ENCODE measurements at places on chromosomes 12 and 14. TPM values are rescaled to one million over a fixed set of nuclear protein-coding genes. Genes with fewer than 3 reads are reported as not detected.

DNA sequence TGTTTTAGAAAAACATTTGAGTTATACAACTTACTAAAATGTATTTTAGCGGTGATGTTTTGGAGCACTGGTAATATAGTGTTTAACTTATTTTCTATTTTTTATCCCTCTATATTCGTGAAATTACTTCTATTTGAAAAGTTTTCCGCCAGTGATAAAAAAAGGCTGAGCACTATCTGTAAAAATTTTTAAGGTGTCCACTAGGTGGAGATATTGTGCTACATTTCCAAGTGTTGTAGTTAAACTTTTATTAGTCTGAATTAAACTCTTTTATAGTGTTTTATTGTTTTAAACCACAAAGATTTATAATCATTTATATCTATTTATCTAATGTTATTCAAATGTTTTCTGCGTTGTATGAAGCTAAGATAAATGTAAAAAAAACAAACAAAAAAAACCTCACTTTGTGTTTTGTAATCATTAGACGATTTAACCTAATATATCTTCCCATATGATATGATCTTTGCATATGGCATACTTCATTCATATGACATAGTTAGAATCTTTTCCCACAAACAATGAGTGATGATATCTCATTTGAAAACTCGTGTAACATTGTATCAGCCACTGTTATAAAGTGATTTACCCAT lies 11.8 kb downstream of the ALG10B start:
- no peak for DNase-seq

The MAP3K12 gene
- polyA plus RNA-seq = 9.2 TPM

The IFNG gene
- not detected for polyA plus RNA-seq

DNA sequence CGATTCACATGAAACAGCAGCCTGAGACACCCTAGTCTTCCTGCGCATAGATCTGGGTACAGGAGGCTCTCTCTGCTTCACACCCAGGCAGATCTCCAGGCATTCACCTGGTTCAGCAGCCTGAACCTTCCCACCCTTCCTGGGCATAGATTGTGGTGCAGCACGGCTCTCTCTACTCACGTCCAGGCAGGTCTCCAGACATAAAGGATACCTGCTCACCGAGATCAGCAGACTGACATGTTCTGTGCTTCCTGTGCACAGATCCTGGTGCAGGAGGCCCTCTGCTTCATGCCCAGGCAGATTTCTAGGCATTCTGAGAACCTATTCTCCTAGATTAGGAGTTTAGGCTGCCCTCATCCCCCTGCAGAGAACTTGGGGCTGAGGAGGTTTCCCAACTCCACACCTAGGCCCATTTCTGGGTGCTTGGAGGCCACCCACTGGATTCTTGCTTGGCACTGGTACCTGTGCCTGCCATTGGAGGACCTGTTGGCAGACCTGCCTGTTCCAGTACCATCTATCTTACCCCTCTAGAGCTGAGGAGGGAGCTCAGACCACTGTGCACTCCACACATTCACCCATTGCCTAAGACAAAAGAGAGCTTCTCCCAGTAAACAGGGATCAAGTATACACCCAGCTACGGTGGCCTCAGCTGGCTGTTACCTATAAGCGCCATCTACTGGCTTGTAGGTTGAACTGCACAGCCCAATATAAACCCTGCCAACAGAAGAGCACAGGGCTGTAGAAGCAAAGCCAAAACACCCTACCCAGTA lies 28.0 kb upstream of the GARIN6 start:
- DNase-seq = no peak

DNA sequence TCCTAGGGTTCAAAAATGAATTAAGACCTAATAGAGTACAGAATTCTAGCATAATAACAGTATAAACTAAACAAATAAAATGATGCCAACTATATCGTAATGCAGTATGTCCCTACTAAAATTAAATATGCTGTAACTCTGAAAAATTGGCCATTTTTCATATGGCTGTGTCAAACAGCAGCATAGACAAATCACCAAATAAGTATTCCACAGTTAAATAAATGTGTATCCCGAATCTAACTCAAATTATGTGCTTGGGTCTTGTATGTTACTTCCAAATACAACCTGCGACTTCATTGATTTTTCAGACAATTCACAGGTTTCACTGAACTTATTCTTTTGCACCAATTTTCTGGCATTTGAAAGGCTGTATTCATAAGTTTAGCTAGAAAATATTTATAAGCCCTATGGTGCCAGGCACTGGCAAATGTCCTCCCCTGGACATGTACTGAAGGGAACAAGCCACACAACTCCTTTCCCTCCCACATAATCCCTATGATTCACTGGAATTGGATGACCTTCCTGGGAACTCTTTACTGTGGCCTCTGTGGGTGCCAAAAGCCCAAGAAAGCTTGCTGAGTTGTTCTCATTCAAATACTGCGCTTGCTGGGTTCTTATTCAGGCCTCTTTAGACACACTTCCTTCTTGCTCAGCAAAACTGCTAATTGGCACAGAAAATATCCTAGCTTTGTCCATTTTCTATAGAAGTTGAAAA lies 108.8 kb downstream of the KITLG start:
- peak; percentile 39 for DNase-seq

The CLEC1B gene
- polyA plus RNA-seq = not detected

- no peak for DNase-seq
These were observed 342.6 kb upstream of the CCDC196 start for GRCh38 chr14:66143387-66144112.

The CCDC175 gene
- not detected for polyA plus RNA-seq

DNA sequence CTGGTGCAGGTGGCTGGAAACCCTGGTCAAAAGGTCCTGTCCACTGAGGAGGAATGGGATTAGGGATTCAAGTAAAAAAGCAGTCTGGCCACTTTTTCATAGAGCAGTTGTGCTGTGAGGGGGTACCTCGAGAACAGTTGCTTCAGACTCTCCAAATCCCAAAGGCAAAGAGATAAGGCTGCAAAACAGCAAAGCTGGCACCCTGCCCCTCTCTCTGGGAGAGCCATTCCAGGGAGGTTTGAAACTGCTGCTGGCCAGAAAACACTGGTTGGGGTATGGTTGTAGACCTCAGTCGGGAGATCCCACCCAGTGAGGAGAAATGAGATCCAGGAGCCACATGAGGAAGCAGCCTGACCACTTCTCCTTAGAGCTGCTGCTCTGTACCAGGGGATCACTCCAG lies 137.3 kb downstream of the CEP83 start:
- no peak for DNase-seq

- no peak for DNase-seq
These were observed 8.4 kb downstream of the KRT3 start for GRCh38 chr12:52787324-52788191.

The GPR162 gene
- polyA plus RNA-seq = 6.8 TPM

DNA sequence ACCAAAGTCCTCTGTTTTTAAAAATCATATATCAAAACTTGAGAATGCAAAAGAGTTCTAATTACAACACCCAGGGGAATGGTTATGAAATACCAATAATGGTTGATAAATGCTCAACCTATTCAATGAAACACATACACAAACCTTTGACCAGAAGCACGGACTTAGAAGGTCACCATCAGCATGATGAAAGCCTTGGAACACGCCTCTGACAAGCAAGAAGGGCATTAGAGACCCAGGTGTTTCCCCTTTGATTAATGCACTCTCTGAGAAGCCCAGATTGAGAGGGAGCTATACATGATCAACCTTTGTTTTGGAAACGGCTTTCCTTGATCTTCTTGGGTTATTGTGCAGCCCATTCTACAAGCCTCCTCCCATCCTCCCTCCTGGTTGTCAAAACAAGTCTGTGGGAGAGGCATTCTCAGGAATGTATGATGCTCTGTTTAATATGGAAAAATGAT lies 69.0 kb downstream of the ZFP36L1 start:
- DNase-seq = no peak

The B3GNT4 gene
- 0.36 TPM for polyA plus RNA-seq

DNA sequence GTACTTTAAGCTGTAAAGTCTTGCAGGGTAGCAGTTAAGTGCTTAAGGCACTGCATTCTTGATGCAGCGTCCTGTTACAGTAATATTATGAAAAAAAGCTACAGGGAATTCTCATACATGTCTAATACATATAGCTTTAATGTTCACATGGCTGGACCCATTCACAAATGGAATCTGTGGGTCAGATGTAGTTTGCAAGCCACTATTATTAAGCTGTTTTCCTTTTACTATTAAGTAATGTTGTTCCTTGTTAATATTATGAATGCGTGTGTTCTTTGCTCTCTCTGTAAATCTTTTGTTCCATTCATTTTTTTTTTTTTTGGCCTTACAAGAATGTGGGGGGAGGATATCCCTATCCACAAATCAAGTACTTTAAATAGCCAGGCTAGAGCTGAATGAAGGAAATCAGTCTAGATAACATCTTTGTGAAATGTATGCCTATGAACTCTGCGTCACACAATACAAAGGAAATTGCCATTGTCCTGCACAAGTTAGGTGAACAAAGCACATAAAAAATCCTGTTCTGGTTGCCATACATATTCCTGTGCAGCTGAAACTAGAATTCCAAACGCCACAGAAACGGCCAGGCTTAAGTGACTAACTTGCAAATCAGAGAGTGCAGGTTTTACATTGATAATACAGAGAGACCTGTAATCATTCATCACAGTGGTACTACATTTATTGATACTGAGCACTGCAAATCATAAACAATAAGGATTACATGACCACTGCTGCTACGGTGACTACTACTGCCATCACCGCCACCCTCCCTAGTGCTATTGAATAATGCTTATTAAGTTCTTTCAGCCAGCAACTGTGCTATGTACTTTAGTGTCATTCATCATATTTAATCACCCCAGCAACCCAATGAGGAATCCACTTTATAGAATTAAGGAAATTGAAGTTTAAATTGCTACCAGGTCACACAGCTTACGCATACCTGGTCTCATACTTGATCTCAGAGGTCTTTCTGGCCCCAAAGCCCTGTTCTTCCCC lies 111.9 kb downstream of the HMGA2 start:
- DNase-seq = no peak

The PTPRO gene
- 0.20 TPM for polyA plus RNA-seq

DNA sequence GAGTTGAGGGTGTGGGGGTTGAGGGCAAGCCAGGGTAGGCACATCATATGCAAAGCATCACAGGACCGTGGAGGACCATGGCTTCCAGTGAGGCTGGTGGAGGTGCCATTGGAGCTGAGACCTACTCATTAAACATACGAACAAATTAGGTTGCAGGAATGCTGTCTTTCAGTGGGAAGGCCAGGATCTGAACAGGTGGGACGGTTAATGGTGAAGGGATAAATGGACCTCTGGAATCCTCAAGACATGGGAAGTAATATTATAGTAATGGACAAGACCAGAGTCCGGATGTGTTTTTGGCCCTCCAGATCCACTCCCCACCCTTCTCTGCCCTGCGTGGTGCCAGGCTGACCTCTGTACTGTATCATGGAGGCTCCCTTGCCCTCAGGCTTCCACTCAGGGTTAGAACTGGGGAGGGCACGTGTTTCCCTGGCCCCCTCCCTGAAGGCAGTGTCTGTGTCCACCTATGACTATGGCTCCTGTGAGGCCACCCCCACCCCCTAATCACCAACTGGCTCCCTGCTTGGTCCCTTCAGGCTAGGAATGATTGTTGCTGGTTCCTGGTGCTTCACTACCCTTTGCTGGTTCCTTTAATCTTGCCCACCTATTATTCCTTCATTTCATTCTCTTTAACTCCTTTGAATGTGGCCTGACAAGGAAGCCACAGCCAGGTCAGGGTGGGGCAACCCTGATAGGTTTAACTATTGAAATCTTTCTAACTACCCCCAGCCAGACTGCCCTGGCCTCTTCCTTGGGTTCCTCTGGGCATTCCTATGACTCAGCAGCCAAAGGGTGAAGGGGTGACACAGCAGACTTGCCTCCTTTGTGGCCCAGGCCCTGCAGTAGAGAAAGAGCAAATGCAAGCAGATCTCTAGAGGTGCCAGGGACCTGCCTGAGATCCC lies 10.7 kb downstream of the DHRS2 start:
- DNase-seq = no peak

The CYP46A1 gene
- polyA plus RNA-seq = 5.8 TPM

- no peak for DNase-seq
These were observed 58.3 kb downstream of the SMOC1 start for GRCh38 chr14:69937367-69938081.

The TCL1B gene
- polyA plus RNA-seq = not detected

DNA sequence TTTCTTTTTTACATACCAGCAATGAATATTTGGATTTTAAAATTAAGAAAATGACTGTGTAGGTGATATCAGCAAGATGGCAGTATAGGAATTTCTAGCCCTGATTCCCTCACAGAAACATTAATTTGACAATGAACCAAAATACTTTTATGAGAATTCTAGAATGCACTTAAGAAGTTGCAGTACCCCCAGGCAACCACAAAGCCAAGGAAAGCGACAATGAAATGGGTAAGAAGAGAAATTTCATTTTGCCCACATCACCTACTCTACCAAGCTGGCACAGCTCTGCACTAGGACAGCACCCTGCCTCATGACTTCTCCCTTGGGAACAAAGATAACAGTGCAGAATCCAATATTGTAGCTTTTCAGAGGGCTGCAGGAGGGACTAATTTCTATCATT lies 6.6 kb downstream of the OR9K2 start:
- no peak for DNase-seq

The FGF6 gene
- not detected for polyA plus RNA-seq

DNA sequence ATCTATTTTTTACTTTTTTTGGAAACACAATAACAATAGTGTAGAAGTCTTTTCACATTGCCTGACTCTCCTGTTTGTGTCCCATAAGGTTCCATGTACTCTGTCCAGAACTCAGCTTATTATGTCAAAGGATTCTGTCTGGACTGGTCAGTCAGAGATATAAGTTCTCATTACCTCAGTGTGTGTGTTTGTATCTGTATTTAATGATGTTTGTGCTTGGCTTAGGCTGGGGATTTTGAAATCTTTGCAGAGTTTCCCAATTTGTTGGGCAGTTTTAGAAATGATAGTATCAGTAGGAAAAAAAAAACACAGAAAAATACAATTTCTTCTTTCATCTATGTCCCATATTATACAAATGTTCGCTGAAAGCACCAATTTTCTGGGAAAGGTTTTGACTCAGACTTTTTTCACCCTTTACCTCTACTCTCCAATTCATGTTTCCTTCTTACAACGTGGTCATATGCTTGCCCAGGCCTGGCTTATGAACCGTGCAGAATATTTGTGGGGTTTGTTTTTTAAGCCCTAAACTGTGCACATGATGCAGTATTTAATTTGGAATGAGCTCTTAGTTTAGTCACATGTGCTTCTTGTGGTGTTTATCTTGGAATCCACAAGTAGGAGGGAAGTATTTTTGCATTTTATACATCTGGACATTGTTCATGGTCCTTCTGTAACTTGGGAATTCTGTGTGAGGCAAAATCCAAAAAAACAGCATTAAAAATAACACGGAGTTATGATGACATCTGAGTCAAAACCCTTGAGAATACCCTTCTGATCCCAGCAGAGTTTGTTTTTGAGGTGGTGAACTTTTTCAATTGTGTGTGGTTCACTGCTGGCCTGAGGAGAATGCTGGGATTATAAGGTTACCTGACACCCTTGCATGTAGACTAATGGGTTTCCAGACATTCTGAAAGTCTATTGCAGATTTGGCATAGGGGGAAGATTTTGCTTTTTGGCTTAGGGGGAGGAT lies 121.2 kb downstream of the RAD51B start:
- peak; percentile 38 for DNase-seq

The SLC7A8 gene
- polyA plus RNA-seq = 7.8 TPM

Data from right cardiac atrium (tissue), 5 donors.